ENCODE measurements at places on chromosomes 16 and 17.

- no peak for DNase-seq
Measured at GRCh38 chr17:79255926-79256585, 181.4 kb downstream of the ENGASE start.

DNA sequence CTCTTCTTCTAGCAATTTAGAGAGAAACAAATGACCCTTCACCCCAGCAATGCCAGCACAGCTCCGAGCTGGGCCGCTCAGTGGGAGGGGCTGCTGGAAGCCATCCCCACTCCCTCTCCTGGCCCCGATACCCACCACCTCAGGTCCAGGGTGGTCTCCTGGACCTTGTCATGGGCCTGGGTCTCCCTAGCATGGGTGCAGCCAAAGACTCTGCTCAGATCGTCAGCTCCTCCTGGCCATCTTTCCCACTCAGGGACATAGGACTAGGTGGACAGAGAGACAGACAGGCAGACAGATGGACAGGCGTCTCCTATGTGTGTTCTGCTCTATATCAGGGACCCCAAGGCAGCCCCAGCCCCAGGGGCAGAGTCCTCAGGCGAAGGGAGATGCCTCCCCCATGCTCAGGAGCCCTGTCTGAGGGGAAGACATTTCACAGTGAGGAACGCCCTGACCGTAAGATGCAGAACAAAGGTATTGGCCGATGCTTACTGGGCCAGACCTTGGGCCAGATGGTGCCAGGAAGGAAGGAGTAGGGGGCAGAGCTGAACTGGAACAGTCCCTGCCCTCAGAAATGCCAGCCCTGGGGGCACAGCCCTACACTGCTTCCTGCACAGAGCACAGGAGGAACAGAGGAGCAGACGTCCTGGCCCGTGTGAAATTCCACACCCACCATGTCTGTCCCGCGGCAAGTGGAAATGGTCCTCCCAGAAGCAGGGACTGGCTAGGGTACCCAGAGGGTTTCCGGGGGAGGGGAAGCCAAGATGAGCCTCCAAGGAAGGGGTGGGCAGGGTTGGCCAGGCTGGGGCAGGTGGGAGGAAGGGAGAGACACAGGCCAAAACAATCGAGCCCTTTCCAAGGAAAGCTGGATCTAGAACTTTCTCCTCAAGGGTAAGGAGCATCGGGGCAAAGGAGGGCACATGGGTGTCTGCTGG lies 13.0 kb downstream of the PITPNM3 start:
- no peak for DNase-seq

- DNase-seq: peak; percentile 46
Measured at GRCh38 chr16:78552716-78553115, 453.3 kb downstream of the WWOX start.

- DNase-seq: no peak
Measured at GRCh38 chr17:39921323-39921722, 2.9 kb upstream of the GSDMB start.

DNA sequence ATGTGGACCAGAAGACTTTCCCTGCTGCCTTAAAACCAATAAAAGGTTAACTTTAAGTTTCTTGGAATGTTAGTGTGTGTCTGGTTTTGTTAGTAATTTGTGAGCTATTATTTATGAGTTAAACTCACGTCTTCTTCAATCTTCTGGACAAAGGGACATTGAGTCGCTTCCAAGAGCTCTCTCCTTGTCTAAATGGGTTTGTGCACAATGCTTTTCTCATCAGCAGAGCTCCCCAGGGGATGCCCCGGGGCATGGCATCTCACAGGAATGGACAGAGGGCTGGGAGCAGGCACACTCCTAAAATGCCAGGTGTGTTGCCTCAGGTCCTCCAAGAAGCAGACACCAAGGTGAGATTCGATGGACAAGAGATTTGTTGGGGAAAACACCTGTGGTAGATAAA lies 90.5 kb downstream of the RGS9 start:
- no peak for DNase-seq

DNA sequence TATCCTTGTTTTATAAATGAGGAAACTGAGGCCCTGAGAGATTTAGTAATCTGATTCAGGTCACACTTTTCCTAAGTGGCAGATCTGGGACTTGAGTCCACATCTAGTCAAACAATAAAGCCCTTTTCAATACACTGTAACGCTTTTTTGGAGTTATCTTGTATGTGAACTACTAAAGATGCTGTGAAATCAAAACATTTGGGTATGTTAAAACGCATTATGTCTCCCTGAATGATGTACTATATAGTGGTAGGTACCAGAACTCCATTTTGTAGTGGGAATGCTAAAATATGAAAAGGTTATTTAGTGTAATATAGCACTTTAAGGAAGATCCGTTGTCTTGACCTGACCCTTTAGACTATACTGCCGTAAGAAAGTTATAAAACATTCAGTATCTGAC lies 57.2 kb downstream of the NACA2 start:
- DNase-seq: no peak

- DNase-seq: no peak
Measured at GRCh38 chr17:15012351-15012980, 252.7 kb downstream of the PMP22 start.

DNA sequence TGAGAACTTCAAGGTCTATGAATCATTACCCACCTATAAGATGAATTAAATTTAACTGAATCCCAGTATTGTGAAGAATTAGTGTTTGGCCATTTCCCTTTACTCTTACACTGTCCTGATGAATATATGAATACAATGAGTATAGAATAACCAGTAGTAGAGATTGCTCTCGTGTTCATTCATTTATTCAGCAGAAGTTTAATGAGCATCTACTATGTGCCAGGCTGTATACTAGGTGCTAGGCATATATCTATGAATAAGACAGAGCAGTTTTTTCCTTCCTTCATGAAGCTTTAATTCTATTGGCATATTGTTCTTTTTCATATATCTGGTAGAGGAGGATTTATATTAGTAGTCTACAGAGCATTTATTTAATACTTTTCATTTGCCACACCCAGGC lies 6.0 kb downstream of the GOSR1 start:
- DNase-seq: no peak

GRCh38 chr17:76710863-76711611 lies at the start of gene MXRA7:
Gene MXRA7, minus strand, starts transcription at chr17:76710965. Its CDS starts 19 bp downstream, at chr17:76710946.
- DNase-seq: no peak

GRCh38 chr17:50638966-50639713 lies 4.5 kb downstream of the ABCC3 start:
- no peak for DNase-seq

DNA sequence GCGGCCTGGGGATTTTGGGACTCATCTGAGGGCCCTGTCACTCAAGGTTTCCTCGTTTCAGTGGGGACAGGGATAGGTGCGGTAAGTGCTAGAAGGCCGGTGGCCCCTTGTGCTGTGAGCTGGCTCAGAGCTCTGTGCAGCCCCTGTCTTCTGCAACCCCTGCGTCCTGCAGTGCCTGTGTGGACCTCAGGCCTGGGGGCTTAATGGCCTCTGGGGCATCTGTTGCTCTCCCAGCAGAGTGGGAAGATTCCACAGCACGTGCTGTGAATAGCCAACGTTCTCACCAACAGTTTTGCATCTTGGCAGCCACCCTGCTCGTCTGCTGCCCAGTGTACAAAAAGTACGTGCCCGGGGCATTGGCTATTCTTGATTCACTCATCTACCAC lies 4.9 kb downstream of the FOXC2 start:
- DNase-seq: no peak

DNA sequence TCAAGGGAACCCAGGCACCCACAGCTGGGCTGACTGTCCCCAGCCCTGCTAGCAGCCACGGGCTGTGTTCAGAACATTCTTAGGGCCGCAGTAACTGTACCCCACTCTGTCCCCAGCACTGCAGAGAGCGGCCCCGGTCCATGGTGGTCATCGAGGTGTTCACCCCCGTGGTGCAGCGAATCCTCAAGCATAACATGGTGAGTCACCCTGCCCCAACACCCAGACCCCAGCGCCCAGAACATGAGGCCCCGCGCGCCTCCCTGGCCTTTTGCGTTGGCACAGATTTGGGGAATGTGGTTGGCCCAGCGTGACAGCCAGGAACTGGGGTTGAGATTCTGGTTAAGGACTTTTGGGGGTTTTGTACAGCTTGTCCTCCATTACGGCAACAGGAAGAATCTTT lies 114.9 kb upstream of the PLCG2 start:
- DNase-seq: no peak

GRCh38 chr16:9500872-9501271 lies 409.4 kb downstream of the HAPSTR1 start:
- DNase-seq: no peak

GRCh38 chr16:946048-946395 lies 24.8 kb downstream of the LMF1 start:
- no peak for DNase-seq

DNA sequence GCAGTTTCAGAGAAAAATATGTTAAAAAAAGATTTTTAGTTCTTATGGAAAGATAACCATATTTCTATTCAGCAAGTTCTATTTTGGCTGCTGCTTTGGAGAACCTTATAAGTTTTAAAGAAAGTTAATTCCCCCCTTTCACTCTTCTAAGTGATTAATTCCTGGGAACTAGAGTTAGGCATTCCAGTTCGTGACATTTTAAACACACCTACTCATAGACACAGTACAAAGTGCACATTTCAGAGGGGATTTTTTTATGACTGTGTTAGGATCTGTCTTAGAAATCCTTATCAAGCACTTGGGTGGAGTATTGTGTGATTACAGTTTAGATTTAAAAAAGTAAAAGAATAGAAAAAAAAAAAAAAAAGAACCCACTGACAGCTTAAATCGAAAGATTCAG lies 3.5 kb upstream of the CDH11 start:
- DNase-seq: no peak

- no peak for DNase-seq
Measured at GRCh38 chr16:1639860-1640259, 27.7 kb downstream of the CRAMP1 start.

- no peak for DNase-seq
Measured at GRCh38 chr17:9104370-9105041, 83.2 kb downstream of the NTN1 start.

DNA sequence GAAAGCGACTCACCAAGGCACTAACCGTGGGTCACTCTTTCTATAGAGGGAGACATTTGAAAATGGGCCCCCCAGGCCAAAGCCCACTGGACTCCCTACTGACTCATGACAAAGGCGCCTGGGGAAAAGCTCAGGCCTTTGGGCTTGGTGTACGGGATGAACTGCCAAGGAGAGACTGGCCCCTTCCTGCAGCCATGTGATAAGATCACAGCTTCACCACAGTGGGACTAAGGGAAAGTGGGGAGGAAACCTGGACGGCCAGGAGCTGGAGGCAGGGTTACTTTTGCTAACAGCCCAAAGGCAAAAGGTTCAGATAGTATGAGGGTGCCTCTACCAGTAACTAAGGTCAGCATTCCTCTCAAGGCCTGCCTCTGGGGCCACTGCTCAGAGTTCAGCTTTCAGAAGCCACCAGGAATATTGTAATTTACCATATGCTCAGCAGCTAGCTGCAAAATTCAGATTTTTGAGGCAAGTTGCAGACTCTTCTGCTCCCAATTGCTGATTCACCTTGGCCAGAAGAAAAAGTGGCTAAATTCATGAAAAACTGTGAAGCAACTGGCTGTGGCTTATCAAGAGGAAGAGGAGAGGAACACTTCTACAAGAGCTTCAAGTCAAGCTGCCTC lies 37.1 kb upstream of the SLC25A19 start:
- DNase-seq: no peak

- no peak for DNase-seq
Measured at GRCh38 chr16:13194766-13195165, 293.4 kb downstream of the SHISA9 start.

DNA sequence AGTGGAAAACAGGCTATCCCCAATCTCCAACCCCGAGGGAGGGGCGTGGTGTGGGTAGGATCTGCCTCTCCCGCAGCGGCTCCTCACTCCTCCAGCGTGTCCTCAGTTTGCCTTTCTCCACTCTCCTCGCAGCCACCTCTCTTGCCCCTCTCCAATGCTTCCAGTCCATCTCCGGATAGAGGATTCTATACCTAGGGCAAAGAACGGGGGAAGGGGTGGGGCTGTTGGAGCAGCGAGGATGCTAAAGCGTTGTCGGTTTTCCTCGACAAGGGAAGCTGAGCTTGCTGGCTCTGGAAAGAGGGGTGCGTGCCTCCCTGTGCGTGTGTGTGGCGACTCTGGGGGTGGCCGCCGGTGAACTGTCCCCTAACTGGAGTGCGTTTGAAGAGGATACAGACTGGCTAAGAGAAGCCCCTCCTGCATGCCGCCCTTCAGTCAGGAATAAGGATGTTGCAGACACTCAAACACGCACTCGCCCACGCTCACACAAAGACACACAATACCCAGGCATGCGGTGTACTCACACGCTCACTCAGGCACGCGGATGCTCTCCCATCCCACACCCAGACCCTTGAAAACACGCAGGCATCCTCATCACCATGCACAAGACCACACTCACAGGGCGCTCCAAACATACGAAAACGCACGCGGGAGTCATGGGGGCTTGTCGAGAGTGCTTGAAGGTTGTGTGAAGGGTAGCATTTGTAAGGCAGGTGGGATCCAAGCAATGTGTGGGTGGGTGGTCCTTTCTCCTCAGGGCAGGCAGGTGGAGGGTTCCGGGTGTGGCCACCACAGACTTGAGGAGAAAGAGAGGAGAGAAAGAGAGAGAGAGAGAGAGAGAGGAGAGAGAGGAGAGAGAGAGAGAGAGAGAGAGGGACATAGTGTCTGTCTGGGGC lies 655 bp upstream of the GPR139 start:
- no peak for DNase-seq

- DNase-seq: peak; percentile 75
Measured at GRCh38 chr16:85327731-85328675, 215.7 kb upstream of the CIBAR2 start.

GRCh38 chr17:76716839-76717215 lies 6.1 kb upstream of the MXRA7 start:
- no peak for DNase-seq

DNA sequence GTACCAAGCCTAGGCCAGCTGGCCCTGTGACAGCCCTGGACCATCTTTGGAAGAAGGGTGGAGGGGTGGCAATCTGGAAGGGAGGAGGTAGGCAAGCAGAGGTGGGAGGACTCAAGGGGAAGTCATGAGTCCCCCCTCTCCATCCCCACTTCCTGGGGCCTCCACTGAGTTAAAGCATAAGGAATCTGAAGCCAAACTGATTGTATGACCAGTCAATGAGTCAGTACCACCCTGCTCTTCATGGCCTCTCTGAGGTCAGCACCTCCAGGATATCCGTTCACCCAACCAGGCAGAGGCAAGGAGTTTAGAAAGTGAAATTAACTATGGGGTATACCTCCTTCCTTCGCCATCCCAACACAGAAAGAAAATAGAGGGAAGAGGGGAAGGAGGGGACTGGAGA lies 272.7 kb downstream of the SOX9 start:
- DNase-seq: no peak

- peak; percentile 88 for DNase-seq
Measured at GRCh38 chr17:18992454-18993130, 12.0 kb downstream of the FAM83G start.

GRCh38 chr17:9315360-9315759 lies 260.3 kb downstream of the STX8 start:
- no peak for DNase-seq

GRCh38 chr16:51416926-51417325 lies 265.9 kb upstream of the SALL1 start:
- no peak for DNase-seq

DNA sequence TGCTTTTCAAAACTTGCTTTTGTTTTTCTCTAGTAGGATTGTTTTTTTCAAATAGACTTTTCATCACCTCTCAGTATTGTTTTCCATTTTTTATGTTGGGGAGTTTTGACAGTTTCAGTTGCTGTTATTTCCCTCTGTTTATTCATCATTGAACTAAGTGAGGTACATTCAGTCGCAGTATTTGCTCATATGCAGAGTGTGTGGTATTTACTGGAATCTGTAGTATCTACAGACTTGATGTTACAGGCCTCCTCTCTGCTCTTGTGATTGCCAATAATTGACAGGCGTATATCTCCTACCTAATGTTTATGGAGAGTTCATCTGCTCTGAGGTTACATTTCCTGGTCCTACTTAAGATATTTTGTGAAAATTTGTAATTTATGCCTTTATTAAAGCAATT lies 49.6 kb downstream of the COX10 start:
- no peak for DNase-seq

GRCh38 chr17:67211742-67212141 lies 33.3 kb downstream of the HELZ start:
- no peak for DNase-seq
